ENCODE measurements at places on chromosomes 13 and 19.

GRCh38 chr19:16066611-16067104, 9.6 kb upstream of the TPM4 start:
- no peak for DNase-seq

DNA sequence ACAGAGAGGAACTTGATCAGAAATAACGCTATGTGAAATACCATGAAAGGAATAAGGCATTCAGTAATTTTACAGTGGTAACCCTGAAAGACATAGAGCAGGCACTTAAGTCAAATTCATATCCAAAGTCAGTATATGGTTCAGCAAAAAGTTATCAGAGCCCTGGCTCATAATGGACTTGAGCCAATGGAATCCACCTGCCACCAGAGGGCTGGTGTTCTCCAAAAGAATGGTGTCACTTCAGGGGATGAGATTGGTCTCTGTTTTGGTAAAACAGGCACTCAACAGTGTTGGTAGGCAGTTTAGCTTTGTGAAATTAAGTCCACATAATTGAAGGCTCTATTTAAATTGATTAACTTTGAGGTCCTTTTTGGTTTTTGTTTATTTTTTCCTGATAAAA, 93.9 kb downstream of the LIG4 start:
- no peak for DNase-seq

GRCh38 chr19:31419871-31420445, 70.7 kb upstream of the TSHZ3 start:
- no peak for DNase-seq

GRCh38 chr19:367561-367960, 23.0 kb upstream of the MIER2 start:
- no peak for DNase-seq

DNA sequence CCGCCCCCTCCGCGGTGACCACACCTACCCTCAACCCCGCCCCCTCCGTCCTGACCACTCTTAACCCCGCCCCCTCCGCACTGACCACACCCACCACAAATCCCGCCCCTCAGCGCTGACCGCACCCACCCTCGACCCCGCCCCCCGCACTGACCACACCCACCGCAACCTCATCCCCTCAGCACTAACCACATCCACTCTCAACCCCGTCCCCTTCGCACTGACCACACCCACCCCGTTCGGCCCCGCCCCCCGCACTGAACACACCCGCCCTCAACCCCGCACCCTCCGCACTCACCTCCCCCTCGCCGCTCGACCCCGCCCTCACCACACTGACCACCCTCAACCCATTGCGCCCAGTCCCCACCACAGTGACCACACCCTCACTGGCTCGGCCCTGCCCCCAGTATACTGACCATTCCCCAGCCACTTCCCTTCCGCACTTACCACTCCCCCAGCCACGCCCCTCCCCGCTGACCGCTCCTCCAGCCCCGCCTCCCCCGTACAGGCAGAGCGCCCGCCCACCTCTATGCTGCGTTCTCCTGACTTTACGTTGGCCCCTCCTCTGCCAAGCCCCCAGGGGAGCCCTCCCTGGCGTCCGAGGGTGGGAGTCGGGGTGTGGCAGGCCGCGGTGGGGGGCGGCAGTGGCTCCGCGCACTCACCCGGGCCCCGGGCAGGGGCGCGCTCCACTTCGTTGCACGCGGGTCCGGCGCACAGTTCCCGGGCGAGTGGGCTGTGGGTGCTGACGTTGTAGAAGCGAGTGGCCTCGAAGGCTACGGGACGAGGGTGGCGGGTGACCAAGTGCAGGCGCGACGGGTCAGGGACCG, 8.4 kb downstream of the F2RL3 start:
- DNase-seq: peak; percentile 97

DNA sequence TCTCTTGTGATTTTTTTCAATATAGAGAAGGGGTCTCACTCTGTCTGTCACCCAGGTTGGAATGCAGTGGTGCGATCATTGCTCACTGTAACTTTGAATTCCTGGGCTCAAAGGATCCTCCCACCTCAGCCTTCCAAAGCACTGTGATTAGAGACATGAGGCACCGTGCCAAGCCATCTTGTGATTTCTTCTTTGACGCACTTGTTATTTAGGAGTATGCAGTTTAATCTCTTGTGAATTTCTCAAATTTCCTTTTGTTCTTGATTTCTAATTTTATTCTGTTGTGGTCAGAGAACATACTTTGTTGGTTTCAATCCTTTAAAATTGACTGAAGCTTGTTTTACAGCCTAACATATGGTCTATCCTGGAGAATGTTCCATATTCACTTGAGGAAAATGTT, 14.5 kb downstream of the IPO5 start:
- DNase-seq: peak; percentile 45

GRCh38 chr13:93004919-93005318, 221.7 kb upstream of the GPC6 start:
- peak; percentile 49 for DNase-seq

GRCh38 chr13:25281193-25281934, 5.9 kb downstream of the MTMR6 start:
- no peak for DNase-seq

DNA sequence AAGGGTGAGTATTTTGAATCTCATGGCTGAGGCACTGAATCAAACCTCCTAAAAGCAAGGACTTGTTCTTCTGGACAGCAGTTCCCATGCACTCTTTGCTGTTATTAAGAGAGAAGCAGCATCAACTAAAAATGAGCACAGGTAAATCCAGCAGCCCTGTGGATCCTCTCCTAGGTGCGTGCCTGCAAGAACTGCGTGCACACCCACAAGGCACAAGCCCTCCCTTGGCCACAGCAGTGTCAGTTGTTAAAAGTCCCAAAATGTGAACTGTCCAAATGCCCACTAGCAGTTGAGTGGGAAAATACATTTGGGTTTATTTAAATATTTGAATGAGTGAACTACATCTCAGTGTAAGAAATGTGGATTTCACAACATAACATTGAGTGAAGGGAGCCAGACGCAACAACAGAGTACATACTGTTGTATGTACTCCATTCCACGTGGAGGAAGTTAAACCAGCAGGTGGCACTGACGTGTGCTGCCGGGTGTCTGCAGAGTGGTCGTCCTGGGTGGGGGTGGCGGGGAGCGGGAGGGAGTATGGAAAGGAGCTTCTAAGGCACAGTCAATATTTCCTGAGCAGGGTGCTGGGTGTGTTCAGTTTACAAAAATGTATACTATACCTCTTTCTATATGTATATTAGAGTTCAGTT, 266.4 kb downstream of the NALCN start:
- DNase-seq: peak; percentile 84

GRCh38 chr19:17656970-17657369, 31.2 kb downstream of the UNC13A start:
- DNase-seq: no peak

DNA sequence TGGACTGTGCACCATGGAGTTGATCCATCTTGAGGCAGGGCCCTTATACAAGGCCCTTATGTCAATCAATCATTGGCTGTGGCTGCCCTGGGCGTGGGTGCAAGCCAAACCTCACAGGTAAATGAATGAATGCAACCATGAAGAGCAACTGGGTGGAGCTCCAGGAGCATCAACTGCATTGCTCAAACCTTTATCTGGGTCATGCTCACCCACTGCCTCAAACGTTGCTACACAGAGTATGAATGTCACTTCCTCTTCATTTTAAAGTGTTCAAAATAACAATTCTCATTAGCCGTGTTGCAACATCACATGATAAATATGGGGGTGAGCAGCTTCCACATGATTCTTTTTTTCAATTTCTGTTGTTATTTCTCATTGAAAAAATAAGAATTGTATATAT, 6.4 kb upstream of the ZNF333 start:
- DNase-seq: no peak

DNA sequence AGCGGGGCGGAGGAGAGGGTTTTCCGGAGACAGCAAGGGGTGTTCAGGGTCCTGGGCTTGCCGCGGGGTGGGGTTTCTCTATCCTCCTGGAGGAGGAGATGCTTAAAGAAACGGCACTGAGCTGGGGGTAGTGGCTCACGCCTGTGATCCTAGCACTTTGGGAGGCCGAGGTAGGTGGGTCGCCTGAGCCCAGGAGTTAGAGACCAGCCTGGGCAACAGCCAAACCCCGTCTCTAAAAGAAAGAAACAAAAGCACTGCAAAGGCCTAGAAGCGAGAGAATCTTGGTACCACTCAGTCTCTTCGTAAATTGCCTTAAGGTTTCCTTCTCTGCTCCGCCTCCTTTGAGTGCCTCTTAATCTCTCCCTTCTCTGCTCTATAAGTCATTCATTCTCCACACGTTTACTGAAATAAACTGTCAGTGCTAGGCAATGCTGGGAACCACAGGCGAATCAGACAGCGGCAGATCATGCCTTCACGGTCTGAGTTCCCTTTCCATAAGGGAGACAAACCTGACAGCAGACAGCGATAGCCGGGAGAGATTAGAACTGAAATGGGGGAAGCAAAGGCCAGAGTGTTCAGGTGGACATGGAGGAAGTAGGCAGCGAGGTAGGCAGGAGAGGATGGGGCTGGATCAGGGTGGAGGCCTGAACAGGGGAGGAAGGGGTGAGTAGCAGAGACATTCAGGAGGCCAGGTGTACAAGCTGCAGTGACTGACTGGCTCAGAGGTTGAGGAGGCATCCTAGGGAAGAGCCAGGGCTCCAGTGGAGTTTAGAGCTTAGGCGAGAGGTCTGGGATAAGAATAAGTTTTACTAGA, 580 bp downstream of the EIF3K start:
- no peak for DNase-seq

GRCh38 chr13:40514802-40515201, 151.6 kb downstream of the FOXO1 start:
- DNase-seq: no peak

DNA sequence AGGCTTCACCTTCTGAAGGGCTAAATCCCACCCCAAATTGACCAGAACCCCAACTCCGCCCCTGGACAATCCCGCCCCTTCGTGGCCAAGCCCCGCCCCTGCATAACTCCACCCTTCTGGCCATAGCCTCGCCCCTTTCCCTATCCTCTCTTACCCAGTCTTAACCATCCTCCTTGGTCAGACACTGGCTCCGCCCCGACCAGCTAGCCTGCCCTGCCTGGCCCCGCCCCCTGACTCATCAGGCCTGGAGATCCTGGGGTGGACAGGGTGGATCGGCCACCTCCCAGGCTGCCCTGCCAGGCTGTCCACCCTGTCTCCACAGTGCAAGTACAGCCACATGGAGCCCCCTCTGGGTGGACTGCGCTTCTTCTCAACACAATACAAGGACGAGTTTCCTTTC, 8.0 kb upstream of the ZNF358 start:
- peak; percentile 89 for DNase-seq
